ENCODE measurements at places on chromosomes 1 and 21.

GRCh38 chr1:172883844-172884243 is 166.9 kb downstream of the TNFSF18 start:
- no peak overlapping the region for H3K27ac ChIP-seq
- H3K4me1 ChIP-seq, result no peaks in the 10 kb centered on the region
- no peak overlapping the region for H3K4me3 ChIP-seq
- no peaks in the 10 kb centered on the region for H3K27me3 ChIP-seq
- DNase-seq, result no peak

DNA sequence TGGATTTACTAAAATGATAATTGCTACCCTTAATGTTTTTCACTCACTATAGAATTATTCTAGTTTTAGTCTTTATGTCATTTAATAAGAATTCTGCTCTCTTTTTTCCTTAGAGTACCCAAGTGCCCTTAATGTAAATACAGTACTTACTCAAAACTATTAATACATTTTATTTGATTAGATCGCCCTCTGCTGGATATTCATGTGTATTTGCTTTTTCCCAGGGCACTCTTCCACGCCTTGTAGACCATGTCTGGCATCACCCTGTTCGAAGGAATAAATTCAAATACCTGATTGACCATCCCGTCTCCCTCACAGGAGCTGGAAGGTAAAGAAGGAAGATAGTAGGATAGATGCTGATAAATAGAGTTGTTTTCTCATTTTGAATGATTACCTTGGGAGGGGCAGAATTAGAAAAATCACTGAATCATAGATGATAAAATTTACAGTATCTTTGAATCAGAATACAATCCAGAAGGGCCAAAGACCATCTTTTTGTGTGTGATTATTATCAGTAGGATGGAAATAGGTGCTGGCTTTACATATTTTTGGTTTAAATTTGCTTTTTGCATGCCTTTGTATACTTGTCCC is 4.1 kb downstream of the AXDND1 start:
- no peak overlapping the region for H3K4me3 ChIP-seq
- H3K36me3 ChIP-seq, result no peaks in the 10 kb centered on the region
- no peak for DNase-seq

DNA sequence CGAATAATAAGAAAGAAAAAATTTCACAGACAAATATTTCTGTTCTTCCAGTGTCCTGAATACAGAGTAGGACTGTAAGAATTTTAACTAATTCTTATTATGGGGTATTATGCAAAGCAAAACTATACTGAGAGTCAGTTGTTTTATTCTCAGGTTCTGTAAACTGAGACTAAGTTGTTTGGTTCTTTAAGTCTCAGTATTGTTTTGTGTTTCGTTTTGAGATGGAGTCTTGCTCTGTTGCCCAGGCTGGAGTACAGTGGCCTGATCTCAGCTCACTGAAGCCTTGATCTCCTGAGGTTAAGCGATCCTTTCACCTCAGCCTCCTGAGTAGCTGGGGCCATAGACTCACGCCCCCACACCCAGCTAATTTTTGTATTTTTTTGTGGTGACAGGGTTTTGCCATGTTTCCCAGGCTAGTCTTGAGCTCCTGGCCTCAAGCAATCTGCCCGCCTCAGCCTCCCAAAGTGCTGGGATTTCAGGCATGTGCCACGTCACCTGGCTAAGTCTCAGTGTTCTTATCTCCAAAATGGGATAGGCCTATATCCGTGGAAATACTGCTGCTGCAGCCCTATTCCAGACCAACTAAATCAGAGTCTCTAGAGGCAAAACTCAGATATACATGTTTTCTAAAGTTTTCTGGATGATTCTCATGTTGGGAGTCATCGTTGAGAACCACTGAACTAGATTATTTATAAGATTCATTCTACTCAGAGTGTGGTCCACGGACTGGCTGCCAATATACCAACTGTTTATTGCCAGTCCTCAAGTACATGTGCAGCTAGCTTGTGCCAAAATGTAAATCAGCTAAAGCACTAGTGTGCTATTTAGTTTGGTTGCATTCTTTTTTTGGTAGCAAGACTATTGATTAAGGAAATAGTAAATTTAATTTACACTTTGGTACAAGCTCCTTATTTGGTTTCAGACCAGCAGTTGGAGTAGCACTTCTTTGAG is 116.6 kb downstream of the HS2ST1 start:
- no peak for DNase-seq
- no peak overlapping the region for H3K4me3 ChIP-seq
- H3K4me1 ChIP-seq, result no peaks in the 10 kb centered on the region
- no peaks in the 10 kb centered on the region for H3K27me3 ChIP-seq
- no peak overlapping the region for H3K27ac ChIP-seq

- no peaks in the 10 kb centered on the region for H3K27me3 ChIP-seq
- H3K4me3 ChIP-seq, result no peak overlapping the region
- no peaks in the 10 kb centered on the region for H3K4me1 ChIP-seq
- H3K36me3 ChIP-seq, result peaks cover 7% of the 10 kb centered on the region
Measured at GRCh38 chr1:150967936-150968335, 6.7 kb downstream of the CERS2 start.

Measured in aorta (tissue), 5 donors.